ENCODE measurements at places on chromosomes 5 and 9. TPM values are rescaled to one million over a fixed set of nuclear protein-coding genes. Genes with fewer than 3 reads are reported as not detected.

DNA sequence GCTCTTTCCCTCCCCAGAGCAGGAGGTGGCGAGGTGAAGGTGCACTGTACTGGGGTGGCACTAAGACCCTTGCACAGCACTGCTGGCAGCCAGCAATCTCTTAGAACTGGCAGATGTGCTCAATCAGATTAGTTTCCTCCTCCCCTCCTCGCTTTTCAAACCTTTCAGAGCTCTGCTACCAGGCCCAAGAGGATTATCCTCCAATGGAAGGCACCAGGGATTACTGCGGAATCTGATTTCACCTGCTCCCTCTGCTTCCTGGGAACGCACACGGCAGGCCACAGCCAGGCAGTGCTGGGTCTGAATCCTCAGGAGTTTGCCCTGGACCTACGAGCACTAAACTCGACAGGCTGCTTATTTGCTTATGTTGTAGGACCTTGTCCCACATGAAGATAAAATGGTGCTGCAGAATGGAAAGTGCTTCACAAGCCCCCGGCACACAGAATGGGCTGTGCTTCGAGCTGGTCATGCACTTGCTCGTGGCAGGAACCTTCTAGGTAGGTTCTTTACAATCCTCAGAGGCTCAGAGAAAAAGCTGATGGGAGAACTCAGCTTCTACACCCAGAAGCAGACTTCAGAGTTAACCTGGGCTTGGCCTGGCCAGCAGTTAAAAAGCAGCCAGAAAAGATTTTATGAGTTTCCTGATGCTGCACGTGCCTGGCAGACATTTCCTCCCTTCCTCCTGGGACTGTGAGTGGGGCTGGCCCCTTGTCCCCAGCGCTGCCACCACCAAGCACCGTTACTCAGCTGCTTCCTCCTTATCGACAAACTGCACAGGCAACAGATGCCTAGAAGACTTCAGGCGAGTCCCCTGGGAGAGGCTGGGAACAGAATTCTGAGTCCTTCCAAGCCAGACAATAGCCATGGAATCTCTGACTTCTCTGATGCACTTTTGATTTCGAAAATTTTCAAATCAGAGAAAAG lies 33.1 kb downstream of the FABP6 start:
- DNase-seq: no peak

DNA sequence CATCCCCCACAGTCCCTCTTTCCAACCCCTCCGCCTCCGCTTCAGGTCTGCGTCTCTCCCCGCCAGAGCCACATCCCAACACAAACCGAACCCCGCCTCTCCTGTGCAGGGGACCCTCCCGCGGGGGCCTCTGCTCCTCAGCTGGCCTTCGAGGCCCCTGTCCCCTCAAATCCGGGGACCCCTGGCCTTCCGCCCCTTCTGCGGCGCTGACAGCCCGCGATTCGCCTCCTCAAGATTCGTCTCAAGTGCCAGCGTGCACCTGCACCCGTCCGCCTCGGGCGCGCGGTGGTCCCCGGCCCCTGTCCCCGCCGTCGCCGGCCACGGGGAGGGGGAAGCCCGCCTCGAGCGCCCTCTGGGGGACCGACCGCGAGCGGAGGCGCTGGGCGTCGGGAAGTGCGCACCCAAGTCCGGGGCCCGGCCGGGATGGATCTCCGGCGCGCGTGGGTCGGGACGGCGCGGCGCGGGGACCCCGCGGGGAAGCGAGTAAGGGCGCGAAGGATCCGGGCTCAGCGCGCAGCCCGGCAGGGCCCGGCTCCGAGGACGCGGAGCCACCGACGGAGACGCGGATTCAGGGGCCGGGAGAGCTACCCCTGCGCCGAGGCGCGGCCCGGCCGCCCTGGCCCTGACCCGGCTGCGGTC lies 623 bp downstream of the FLT4 start:
- DNase-seq: no peak

DNA sequence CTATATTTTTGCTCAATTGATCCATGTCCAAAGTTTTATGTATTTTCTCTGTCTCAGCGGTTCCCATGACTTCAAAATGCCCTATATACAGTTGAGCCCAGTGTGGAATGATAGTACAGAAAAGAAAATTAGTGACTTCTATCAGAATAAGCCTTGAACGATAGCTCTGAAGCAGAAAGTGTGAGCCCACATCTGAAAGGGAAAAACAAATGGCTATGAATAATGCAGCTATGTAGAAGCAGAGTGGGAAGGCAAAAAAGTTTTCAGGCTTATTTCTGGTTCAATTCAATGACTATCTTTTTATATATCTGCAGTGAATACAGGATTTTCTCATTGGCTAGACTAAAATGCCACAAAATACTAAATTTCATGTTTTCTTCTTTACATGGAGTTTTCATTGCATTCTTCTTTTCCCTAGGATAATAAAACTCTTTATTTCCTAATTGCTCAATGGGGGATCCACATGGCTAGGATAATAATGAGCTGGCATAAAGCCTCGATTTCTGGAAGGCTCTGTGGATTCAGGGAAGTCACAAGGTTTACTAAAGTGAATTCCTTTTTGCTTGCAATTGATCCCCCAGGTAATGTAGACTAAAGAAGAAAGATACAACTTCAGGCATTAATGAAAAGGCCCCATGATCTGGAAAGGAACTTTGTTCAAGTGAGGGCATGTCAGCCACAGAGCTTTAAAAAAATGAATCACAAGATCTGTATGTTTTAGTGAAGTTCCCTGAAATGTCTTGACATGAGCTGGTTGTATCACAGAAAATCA lies 377.0 kb upstream of the RIOK2 start:
- no peak for DNase-seq

GRCh38 chr9:132018957-132019405 lies 60.7 kb downstream of the MED27 start:
- DNase-seq: no peak

GRCh38 chr5:134824681-134825080 lies 21.1 kb upstream of the C5orf24 start:
- no peak for DNase-seq

DNA sequence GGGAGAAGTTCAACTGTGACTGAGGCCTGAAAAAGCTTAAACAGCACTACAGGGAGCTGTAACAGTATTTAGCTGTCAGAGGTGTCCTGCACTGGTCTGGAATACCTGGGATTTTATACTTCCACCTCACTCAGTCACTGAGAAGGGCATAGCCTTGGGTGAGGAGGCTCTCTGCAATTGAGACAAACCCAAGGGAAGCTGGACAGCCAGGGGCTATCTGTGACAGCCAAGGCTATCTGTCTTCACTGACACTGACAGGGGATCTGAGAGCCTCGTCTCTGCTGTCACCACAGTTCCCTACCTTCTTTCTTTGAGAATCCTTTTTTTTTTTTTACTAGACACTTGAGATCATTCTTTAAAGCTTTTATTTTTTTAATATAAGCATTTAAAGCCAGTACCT lies 356.2 kb upstream of the CD180 start:
- DNase-seq: no peak

DNA sequence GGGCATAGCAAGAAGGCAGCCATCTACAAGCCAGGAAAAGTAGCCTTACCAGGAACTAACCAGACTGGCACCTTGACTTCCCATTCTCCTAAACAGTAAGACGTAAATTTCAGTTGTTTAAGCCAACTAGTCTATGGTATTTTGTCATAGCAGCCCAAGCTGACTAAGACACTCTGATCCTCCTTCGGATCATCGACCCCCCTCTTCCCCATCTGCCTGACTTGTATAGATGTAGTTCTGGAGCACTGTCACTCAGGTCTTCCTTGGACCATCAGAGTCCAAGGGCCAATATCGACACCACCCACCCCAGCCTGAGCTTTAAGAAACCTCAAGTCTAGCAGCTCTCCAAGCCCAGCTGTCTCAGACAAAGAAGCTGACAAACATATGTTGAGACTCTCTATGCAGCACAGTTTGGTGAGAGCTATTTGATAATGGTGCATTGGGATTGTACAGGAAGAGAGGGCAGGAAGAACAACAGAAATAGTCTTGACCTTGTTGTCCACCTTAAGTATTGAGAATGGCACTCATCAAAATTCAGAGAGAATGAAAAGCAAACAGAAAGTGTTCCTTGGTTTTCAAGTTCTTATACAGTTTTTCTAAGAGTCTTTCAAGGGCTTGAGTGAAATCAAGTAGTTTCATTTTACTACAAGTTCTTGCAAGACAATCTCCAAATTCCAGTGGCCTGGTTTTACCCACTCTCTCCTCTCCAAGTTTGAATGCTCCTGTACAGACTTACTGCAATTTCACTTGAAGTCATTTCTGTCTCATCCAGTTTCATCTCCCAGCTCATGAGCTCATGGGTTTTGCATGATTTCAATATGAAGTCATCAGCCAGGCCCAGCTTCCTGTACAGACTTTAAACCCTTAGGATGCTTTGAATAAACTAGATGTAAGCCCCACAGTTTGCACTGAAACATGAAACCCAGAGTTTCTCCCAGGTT lies 122.3 kb upstream of the RAI14 start:
- no peak for DNase-seq

DNA sequence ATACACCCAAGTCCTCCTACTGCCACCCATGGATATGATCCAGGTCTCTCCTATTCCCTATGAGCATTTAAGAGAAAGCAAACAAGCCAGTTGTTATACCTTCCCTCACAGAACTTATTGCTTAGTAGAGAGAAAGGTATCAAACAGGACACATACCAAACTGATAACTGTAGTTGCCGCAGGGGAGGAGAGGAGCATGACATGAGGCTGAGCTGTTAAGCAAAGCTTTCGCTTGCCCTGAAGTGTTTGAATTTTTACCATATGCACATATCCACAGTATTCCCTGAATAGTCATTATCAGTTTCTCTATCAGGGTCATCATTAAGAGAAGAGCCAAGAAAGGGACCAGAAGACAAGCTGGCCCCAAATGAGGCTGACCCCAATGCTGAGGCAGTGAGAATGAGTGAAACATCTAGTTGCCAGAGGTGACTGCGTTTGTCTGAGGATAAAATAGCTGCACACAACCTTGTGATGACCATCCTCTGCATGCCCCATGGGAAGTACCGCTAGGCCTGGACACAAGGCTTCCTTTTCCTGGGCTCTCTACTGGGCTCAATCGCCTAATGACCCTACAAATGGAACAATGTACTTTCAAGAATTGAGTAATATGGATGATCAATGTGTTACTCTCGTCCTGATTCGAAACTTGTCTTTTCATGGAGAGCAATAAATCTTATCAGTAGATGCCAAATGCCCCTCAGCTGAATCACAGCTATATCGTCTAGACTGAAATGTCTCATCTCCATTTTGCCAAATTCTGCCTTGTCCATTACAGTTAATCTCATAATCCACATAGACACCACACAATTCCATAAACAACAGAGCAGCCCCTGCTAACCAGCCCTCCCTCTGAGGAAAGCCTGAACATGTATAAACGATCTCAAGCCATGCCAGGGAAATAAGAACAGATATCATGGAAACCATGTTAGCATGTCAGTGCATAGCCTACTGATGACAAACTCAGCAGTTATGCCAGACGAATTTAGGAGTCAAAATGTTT lies 4.3 kb upstream of the IFNK start:
- no peak for DNase-seq

DNA sequence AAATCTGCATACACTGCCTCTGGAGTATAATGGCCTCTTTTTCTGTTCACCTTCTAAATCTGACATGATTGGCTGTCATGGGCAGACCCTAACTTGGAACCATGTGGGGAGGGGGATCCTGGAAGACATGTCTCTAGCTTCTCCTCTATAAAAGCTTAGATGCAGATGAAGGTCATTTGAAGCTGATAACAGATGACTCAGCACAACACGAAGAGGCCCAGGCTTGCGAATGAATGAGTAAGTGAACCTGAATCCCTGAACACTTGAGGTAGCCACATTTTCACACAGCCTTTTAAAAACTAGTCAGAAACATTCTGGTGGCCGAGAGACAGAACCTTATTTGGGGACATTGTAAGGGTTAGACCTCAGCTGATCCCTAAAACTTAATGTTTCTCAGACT lies 282.6 kb downstream of the ELAVL2 start:
- DNase-seq: no peak

GRCh38 chr5:177472460-177473442 lies 683 bp downstream of the DBN1 start:
- no peak for DNase-seq

The NFIB gene
- total RNA-seq: 119 TPM

The STKLD1 gene
- 0.06 TPM for total RNA-seq

The GCNT4 gene
- 0.41 TPM for total RNA-seq

The QRFP gene
- total RNA-seq: not detected

The CYSRT1 gene
- 0.41 TPM for total RNA-seq

The LEAP2 gene
- total RNA-seq: 0.76 TPM

The POU5F2 gene
- total RNA-seq: 2.7 TPM

The TLE1 gene
- total RNA-seq: 58.7 TPM
